AG10803 (cell line): ENCODE measurements at places on chromosomes 12 and 14.

- no peak for DNase-seq
Observed at GRCh38 chr12:123105211-123105826, 45.6 kb downstream of the PITPNM2 start.

GRCh38 chr12:94872007-94872653, 131.4 kb downstream of the NDUFA12 start:
- DNase-seq: no peak

DNA sequence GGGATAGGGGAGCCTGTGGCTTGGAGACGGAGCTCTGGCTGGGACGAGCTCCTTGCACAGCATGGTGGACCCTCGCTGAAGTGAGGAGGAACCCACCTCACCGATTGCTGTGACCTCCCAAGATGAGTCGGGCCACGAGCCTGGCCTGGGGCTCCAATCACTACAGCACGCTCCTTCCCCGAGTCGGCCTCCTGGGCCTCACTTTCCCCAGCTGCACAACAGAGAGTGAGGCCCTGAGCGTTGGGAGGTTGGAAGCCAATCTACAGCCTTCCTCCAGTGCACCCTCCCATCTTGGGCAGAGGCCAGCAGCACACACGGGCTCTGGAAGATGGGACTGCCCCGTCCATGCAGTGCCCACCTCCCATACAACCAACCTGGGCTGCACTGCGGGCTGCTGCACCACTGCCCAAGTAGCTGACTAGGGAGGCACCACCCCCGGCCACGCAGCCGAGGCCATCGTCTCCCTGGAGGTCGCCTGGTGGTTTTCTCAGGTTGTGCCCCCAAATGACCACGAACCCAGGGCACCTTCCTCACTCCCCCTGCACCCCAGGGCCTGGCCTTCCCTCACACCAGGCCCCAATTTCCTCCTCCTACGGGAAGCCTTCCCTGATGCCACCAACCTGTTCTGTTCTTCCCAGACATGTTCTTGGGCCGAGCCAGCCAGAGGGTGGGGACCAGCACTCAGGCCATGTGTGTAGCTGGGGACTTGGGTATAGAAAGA, 152.3 kb upstream of the C14orf180 start:
- no peak for DNase-seq

DNA sequence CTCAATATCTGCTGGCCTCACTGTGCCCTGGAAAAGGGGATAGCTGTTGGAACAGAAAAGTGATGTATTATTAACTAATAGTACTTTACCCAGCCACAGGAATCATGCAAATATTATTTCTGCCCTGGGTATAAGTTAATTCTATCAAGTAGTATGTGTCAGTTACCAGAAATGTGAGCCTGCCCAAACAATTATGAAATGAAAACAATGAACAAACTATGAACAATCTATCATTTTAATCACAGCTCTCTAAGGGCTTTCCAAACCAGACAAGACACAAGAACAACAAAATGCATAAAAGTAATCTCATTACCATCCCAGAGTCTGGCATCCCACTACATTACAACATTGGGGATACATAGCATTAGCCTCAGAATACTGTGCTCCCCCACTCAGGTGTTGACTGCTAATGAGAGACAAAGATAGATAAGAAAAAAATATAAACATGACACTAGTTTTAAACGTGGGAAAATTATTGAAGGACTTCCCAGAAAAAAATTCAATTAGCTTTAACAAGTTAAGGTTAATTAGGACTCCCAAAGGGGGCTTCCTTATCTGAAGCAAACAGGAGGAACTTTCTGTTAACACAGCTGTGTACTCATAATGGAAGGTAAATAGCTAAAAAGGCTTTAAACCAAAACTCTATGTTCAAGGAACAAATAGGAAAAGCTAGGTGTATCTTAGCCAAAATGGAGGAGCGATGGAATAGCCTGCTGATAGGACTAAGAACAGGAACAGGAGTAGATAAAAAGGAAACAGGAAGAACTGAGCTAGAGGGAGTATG, 3.3 kb downstream of the DCAF5 start:
- DNase-seq: peak; percentile 44

DNA sequence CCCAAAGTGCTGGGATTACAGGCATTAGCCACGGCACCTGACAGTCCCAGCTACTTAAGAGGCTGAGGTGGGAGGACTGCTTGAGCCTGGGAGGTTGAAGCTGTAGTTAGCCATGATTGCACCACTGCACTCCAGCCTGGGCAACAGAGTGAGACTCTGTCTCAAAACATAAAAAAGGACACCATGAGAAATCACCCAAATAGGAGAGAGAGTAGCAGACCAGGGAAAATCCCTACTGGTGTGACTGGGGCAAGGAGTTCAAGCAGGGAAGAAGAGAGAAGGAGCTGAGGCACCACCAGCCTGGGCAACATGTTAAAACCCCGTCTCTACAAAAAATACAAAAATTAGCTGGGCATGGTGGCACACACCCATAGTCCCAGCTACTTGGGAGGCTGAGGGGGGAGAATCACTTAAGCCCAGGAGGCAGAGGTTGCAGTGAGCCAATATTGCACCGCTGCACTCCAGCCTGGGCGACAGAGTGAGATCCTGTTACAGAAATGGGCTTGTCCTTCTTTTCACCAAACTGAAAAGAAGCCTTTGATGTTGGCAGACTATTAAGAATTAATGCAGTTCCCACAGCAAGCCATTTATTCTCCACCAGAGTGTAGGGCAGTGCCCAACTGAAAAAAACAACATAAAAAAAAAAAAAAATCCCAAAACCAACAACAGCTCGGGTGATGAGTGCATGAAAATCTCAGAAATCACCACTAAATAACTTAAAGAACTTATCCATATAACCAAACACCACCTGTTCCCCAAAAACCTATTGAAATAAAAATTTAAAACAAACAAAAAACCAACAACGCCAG, 4.5 kb upstream of the SRSF9 start:
- DNase-seq: no peak

DNA sequence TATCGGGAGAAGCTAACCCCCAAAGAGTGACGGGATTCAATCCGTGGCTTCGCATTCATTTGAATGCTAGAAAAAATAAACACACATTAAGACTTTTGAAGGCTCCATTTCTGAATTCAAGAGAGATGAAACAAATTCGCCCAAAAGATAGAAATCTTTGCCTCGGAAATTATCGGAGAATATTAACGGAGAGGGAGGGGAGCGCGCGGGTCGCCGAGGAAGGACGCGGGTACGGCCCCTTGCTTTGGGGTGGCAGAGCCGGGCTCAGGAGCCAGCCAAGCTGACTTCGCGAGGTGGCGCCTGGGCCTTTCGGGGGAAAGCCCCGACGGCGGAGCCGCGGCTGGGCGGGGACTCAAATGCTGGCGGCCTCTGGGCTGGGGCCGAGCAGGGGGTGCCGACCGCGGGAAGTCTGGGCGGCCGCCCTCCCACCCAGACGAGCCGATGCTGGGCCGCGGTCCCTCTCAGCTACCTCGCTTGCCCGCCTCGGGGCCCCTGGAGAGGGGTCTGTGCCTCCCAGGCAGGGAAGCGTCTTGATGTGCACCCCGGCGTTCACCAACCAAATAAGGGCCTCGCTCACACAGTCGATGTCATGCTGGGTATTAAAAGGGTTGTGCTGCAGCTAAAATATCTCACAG, 14.7 kb downstream of the NKX2-1 start:
- no peak for DNase-seq
